ENCODE measurements at places on chromosomes 2 and 18. TPM values are rescaled to one million over a fixed set of nuclear protein-coding genes. Genes with fewer than 3 reads are reported as not detected.

DNA sequence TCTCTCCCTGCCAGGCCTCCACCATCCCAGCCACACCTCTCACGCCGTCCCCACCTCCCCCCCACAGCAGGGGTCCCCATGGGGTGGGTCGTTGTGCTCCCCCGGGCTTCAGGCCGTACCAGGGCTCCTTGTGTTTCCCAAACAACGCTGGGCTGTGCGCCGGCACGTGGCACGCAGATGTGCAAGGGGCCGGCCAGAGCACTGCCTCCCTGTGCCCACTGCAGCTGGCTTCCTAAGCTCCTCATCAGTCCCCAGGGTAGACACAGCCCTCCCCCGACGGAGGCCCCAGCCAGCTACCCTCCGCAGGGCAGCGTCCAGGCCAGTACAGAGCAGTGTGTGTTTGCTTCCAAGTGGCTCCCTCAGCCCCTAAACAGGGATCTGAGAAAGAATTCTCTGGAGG is 34.0 kb downstream of the BIN1 start:
- peaks cover 52% of the 10 kb centered on the region for H3K36me3 ChIP-seq
- DNase-seq: no peak

NR4A2 gene
- 398 TPM for total RNA-seq

DNA sequence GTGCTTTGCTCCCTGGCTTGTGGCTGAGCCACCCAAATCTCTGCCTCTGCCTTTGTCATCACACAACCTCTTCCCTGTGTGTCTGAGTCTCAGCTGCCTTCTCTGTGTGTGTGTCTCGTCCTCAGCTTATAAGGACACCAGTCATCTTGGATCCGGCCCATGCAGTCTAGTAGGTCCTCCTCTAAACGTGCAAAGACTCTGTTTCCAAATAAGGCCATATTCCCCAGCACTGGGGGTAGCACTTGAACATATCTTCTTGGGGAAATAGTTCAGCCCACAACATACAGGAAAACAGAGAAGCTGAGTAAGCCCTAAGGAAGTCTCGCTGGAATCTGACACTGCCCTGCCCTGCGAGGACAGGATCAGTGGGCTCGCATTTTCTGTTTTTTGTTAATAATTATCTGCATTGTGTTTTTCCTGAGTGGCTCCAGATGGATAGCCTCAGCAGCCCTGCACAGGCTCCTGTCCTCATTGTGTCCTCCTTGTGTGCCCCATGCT is 42.1 kb downstream of the MTCL1 start:
- no peaks in the 10 kb centered on the region for H3K36me3 ChIP-seq
- DNase-seq: no peak
- H3K27me3 ChIP-seq: no peaks in the 10 kb centered on the region
- no peak overlapping the region for H3K27ac ChIP-seq
- peaks cover 13% of the 10 kb centered on the region for H3K4me1 ChIP-seq
- H3K4me3 ChIP-seq: no peak overlapping the region

- no peak overlapping the region for H3K4me3 ChIP-seq
- no peak for DNase-seq
- H3K27me3 ChIP-seq: no peaks in the 10 kb centered on the region
These were observed 106.5 kb downstream of the EHBP1 start for GRCh38 chr2:62811972-62812371.

GAD1 gene
- not detected for total RNA-seq

DNA sequence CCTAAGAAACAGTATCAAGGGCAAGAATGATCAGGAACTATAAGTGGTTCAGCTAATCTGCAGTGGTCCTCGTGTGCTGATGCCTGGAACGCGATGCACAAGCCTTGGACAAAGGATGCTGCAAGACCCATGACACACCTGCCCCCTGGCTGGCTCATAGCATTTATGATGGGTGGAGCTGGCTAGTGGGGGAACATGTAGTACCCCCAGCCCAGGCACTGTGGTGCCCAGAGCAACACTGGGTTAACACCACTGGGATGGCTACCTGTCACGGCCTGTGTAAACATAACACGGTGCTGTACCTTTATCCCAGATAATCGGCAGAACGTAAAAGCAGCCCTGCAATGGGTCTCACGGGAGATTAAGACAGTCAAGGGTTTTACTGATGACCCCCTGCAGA is 60.3 kb upstream of the PEX13 start:
- H3K27me3 ChIP-seq: no peaks in the 10 kb centered on the region
- H3K4me1 ChIP-seq: no peaks in the 10 kb centered on the region
- no peak overlapping the region for H3K27ac ChIP-seq
- H3K36me3 ChIP-seq: peaks cover 10% of the 10 kb centered on the region

DNA sequence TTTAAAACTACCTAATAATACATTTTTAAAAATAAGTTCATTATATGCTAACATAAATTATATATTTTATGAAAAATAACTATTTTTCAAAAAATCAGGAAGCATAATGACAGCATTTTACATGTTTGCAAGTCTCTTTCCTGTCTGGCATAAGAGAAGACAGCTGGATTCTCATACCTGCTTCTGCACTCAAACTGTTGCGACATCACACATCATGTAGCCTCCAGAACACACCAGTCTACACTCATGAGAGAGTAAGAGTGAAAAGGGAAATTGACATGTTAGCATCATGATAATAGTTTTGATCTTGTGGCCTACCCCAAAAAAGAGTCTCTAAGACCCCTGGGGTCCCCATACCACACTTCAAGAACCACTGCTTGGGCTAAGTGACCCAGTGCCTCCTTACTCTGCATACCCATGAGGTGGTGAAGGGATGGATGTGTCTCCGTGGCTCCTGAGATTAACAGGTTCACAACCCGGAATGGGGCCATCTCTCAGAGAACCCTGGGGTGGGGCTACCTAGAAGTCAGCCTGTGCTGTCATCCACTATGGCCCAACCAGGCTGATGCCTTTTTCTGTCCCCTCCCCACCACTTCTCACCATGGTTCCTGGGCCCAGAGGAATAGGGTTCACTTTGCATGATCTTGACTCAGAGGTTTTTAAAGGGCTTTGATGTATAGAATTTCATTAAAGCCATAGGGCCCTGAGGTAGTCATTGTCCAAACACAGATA is 102.6 kb upstream of the DAPL1 start:
- H3K36me3 ChIP-seq: no peaks in the 10 kb centered on the region
- H3K27me3 ChIP-seq: peaks cover 5% of the 10 kb centered on the region
- H3K4me1 ChIP-seq: no peaks in the 10 kb centered on the region

GRCh38 chr18:33558529-33558928 is 19.5 kb upstream of the ASXL3 start:
- H3K4me3 ChIP-seq: no peak overlapping the region
- H3K36me3 ChIP-seq: no peaks in the 10 kb centered on the region
- H3K27me3 ChIP-seq: no peaks in the 10 kb centered on the region
- DNase-seq: no peak
- H3K4me1 ChIP-seq: no peaks in the 10 kb centered on the region

SP140 gene
- total RNA-seq: 100 TPM

SRD5A2 gene
- not detected for total RNA-seq

- no peaks in the 10 kb centered on the region for H3K36me3 ChIP-seq
- H3K27me3 ChIP-seq: no peaks in the 10 kb centered on the region
- no peak overlapping the region for H3K4me3 ChIP-seq
- no peak for DNase-seq
These were observed 181.8 kb downstream of the SNTG2 start for GRCh38 chr2:1132328-1132969.

DNA sequence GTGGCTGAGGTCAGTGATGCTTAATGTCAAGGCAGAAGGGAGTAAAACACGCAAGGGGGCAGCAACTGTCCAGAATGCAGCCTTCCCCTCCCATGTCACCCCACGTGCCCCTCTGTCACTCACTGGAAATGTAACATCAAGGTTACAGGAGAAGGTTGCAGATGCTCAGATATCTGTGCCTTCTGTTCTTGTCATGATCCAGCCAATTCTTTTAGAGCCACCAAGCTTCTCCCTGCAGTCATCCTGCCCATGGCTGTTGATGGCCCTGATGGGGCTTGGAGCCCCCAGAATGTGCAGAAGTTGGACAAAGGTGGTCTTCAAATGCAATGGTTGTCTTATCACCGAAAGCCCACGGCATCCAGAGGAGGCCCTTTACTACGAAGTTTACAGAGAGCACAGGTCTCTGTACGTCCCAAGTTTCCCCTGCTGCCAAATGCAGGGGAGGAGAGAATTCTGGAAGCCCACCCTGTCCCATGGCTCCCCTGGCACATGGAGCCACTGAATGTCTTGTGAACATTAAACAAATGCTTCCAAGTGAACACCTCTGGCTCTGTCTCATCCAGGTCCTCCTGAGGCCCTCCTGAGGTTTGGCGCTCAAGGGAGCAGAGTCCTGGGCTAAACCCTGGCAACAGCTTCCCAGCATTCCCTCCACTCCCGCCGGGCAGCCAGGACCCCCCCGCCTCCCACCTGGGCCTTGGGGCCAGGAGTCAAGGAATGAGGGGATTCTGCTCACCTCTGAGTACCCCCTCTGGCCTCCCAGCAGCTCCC is 4.5 kb upstream of the GPR55 start:
- H3K4me1 ChIP-seq: peaks cover 18% of the 10 kb centered on the region
- no peak overlapping the region for H3K27ac ChIP-seq
- H3K27me3 ChIP-seq: no peaks in the 10 kb centered on the region
- H3K36me3 ChIP-seq: no peaks in the 10 kb centered on the region
- no peak for DNase-seq

GRCh38 chr18:77754475-77755044 is 504.9 kb downstream of the GALR1 start:
- H3K36me3 ChIP-seq: no peaks in the 10 kb centered on the region
- no peaks in the 10 kb centered on the region for H3K4me1 ChIP-seq
- DNase-seq: no peak
